ENCODE measurements at places on chromosomes 4 and X.

DNA sequence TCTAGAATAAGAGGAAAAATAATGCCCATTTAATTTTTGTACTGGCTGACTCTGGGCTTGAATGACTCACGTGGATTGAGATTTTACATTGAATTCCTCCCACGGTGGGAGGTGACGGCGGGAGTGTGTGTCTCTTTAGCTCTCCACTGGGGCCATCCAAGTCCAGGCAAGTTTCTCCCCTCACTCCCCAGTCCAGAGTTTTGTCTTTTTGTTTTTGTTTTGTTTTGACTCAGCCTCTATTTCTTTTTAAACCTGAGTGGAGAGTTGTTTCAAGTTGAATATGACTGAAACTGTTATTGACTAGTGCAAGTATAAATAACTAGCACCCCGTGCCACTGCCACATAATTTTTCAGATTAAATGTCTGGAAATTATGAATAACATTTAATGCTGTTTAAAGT lies 13.6 kb downstream of the CHST7 start:
- DNase-seq, result no peak

DNA sequence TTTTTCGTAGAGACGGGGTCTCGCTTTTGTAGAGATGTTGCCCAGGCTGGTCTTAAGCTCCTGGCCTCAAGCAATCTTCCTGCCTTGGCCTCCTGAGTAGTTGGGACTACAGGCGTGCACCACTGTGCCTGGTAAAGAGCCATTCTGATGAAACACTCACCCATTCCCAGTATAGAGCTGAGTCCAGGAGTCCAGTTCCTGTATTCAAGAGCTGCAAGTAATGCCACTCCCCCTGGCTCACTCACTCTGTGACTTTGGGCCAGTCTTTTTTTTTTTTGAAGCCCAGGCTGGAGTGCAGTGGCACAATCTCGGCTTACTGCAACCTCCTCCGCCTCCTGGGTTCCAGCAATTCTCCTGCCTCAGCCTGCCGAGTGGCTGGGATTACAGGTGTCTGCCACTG lies 3.5 kb downstream of the CCDC22 start:
- DNase-seq, result no peak

GRCh38 chr4:25882226-25882625 lies 19.4 kb upstream of the SEL1L3 start:
- no peak for DNase-seq

GRCh38 chr4:35464964-35465528 lies 779.3 kb downstream of the ARAP2 start:
- DNase-seq, result no peak

DNA sequence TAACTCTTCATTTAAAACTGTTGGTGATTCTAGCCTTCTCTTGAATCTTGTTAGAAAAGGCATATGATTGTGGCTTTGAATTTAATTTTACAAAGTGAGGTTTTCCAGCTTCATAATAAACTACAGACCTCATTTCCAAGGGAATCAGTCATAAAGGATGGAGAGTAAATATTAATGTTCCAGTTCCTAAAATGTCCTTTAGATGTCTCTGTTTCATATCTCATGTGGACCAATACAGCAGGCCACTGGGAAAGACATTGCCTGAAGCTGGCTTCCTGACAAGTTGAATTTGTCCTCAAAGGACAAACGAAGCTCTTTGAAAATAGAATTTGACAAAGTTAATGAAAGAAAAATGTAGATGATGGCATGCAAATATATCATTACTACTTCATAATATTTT lies 125.4 kb downstream of the ZNF330 start:
- no peak for DNase-seq

DNA sequence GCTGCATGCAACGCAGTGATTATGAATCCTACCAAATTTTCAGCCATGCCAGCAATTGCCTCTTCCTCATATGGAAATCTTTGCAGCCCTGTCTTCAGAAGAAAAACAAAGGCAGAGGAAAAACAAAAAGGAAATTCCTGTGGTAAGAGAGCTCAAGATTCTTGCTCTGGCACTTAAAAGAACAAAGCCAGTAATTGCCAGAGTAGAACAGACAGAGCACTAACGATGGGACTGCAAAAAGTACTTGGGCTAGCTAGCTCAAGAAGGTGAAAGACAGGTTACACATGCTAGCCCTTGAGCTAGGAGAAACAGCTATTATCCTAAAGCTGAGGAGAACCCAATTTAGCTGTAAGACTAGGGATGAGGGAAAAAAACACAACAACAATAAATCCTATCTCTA lies 582.3 kb downstream of the KCNIP4 start:
- DNase-seq, result no peak

GRCh38 chr4:6268650-6269615 lies 717 bp upstream of the WFS1 start:
- no peak for DNase-seq
